Stimulated activated naive CD8-positive, alpha-beta T cell treated with anti-CD3 and anti-CD28 coated beads, Interleukin-15, Interleukin-2, amounts not matched to agents 100 U/mL and 50 U/mL, for 24 hours (primary cell): ENCODE measurements at places on chromosomes 6 and 20.

GRCh38 chr6:15399641-15400470 is 154.0 kb downstream of the JARID2 start:
- DNase-seq = no peak

DNA sequence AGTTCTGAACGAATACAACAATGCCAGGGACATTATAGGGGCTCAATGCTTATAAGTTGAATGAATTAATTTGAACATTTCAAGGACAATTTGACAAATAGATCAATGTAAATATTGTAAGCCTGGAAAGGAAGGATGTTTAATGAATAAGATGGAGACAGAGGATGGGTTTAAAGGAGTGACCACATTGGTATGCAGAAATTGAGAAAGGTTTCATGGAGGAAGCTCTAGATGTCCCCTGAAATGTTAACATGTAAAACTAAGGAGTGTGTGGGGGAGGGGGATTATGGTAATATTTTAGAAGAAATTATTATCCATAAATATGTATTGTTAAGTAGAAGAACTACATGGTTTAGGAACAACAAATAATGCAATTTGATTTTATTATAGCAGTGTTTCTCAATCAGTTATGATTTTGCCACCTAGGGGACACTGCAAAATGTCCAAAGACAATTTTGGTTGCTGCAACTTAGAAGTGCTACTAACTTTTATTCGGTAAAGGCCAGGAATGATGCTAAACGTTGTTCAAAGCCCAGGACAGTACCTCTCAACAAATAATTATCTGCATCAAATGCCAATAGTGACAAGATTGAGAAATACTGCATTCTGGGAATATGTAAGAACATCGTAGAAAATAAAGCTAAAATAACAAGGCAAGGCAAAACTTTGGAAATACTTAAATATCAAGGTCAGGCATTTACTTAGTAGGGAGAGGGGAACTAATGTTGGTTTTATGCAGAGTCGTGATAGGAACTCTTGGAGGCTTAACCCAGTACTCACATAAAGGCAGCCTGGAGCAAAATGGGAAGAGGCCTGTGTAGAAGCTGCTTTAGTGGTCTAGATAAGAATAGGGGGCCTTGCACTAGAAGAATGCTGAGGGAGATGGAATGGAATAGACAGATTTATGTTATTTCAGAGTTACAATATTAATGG is 686.9 kb upstream of the CITED2 start:
- no peak for DNase-seq

DNA sequence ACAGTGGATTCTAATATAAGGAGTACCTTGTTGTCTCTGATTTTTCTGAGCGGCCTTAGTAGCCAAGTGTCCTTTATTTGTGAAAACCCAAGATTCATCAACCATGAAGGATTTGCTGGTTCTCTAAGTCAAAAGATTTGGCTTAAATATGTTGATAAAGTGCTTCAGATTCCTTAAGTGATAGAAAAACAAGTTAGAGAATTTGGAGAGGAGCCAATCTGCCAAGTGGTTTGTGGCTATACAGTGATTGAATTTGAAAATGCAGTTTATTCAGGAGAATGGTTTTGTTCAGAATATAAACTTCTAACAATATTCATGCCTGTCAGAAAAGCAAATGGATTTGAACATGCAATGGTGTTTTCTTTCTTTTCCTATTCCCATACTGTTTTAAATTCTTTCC is 54.8 kb downstream of the CAP2 start:
- DNase-seq = no peak

- no peak for DNase-seq
Observed at GRCh38 chr6:124356276-124356810, 552.7 kb downstream of the NKAIN2 start.

- DNase-seq = peak; percentile 49
Observed at GRCh38 chr6:89940225-89941027, 46.2 kb downstream of the GJA10 start.

DNA sequence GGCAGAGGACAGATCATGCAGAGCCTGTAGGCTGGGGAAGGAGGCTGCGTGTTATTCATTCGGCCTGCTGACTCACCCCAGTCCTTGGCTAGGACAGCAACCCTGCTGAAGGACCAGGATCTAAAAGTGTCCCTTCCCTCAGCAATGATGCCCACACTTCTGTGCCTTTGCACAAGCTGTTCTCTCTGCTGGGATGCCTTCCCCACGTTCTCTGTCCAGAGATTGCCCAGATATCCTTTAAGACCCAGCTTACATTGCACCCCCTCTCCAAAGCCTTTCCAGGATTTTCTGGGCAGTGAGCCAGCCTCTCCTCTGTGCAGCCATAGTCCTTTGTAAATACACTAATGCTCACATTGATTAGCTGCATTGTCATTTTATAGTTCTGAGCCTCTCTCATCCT is 99.3 kb upstream of the CHD6 start:
- DNase-seq = no peak

GRCh38 chr20:24033151-24033550 is 44.6 kb upstream of the GGTLC1 start:
- DNase-seq = peak; percentile 14

DNA sequence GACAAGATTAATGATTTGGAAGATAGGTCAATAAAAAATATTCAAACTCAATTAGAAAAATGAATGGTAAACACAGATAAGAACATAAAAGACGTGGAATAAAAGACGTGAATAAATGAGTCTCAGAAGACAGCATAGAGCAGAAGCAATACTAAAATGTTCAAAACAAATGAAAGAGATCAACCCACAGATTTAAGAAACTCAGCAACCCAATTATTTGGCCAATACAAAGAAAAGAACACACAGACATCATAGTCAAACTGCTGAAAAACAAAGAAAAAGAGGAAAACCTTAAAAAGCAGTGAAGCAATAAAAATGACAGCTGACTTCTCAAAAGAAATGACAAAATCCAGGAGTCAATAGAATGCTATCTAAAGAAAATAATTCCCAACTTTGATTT is 14.9 kb downstream of the TTI1 start:
- no peak for DNase-seq

GRCh38 chr6:49257549-49257948 is 205.5 kb downstream of the MMUT start:
- DNase-seq = no peak

GRCh38 chr20:1450926-1451491 is 15.6 kb downstream of the NSFL1C start:
- no peak for DNase-seq

GRCh38 chr20:46990017-46990595 is 95.5 kb downstream of the EYA2 start:
- peak; percentile 16 for DNase-seq

DNA sequence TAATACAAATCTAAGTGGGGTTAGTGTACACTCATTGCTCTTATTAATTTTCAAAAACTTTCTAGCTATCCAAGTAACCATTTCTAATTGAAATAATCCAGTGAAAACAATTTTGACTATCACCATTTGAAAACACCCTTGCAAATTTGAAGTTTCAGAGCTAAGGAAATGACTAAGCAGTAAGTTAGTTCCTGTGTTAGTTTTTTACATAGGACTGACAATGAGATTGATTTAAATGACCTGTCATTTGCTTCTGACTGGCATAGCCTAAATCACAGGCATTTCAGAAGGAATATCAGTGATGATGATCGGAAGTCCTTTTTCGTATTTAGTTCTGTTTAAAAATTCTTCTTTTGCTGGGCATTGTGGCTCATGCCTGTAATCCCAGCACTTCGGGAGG is 27.0 kb downstream of the STK4 start:
- DNase-seq = no peak

DNA sequence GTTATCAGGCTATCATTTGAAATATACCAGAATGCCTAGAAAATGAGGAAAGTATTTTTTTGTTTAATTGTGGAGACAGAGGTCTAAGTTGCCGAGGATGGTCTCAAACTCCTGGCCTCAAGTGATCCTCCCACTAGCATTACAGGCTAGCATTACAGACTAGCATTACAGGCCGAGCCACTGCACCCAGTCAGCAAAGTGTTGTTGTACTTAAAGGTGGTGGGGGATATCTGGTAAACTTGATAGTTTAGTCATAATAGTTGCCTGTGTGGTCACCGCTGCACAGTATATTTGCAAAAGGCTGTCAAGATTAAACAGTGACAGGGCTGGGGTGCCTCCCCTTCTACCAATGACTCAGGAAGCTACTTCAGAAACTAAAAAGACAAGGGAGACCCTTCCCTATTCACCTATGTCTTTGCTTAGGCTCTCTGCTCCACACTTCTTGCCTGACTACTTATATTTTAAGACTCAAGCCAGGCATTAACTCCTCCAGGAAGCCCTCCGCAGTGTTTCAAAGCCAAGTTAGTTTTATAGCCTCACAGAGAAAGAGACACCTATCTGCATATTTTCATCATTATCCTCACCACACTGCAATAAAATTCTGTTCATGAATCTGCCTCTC is 3.1 kb upstream of the AKIRIN2 start:
- DNase-seq = peak; percentile 49

DNA sequence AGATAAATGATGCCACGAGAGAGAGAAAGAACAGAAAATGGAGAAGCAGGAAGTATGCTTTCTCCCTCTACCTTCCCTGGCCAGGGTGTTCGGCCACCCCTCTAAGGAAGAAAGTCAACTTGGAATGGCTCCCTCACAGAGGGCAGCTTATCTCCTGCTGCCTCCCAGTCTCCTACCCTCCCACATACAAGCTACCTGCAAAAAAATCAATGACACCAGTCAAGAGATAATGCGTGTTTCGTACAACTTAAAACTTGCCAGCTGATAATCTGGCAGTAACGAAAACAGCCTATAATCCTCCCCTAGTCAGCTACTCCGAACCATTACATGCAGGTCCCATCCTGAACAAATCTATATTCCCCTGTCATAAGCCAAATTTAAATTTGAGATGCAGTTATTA is 61.7 kb downstream of the BTBD9 start:
- no peak for DNase-seq

DNA sequence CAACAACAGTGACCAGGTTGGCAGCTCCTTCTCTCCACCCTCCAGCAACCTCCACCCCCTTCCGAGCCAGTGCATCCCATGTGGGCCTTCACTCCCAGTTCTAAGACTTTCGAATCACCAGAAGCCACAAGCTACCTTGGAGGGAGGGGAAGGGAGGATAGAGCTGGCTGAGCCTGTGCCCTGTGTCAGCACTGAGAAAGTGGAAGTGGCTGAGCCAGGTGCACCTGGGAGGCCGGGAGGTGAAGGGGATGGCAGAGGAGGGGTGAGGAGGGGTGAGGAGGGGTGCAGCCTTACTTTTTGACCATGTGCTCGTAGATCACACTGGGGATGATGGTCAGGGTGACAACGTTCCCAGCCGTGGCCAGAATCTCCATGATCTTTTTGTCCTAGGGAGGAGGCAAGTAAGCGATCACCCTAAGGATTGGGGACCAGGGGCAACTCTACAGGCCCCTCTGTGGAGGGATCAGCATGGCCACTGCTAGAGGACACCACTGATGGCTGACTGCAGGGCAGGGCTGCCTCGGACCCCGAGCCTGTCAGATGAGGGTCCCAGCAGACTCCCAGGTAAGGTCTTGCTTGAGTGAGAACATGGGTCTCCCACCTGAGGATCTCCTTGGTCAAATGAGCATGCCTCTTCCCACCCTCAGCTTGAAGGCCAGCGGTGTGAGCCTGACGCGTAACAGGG is 18.3 kb downstream of the SDCBP2 start:
- no peak for DNase-seq

GRCh38 chr6:138957484-138957883 is 30.6 kb downstream of the REPS1 start:
- no peak for DNase-seq

GRCh38 chr20:8602389-8603116 is 466.3 kb upstream of the PLCB4 start:
- DNase-seq = no peak

DNA sequence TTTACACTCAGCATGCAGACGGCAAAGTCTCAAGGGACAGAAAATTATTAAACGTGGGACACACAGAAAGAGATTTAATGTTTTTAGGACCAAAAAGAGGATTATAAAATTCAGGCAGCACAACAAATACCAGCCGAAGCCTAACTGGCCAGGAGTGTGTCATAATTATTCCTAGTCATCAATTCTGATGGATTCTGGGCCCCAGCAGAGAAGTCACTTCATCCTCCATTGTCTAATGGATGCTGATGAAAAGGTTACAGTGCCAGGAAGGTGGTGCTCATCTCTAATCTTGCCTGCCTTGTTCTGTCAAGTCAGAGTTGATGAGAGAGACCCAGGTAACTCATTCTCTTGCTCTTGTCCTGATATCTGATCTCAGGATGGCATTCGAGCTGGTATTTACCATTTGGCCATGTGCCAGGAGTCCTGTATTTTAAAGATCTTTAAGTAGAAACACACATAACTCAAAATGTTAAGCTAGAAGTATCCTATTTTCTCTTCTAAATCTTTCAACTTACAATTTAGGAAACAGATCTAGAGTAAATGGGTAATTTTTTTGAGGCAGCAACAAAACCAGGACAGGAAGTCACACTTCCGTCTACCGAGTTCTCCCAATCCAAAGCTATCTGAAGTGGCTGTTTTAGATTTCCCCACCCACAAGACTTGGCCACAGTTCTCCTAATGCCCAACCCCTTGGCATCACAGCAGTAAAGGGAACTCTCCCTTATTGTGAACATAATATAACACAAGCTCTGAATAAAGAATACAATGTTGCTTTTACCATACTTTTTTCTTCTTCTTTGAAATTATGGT is 50.0 kb downstream of the ADAT2 start:
- no peak for DNase-seq

DNA sequence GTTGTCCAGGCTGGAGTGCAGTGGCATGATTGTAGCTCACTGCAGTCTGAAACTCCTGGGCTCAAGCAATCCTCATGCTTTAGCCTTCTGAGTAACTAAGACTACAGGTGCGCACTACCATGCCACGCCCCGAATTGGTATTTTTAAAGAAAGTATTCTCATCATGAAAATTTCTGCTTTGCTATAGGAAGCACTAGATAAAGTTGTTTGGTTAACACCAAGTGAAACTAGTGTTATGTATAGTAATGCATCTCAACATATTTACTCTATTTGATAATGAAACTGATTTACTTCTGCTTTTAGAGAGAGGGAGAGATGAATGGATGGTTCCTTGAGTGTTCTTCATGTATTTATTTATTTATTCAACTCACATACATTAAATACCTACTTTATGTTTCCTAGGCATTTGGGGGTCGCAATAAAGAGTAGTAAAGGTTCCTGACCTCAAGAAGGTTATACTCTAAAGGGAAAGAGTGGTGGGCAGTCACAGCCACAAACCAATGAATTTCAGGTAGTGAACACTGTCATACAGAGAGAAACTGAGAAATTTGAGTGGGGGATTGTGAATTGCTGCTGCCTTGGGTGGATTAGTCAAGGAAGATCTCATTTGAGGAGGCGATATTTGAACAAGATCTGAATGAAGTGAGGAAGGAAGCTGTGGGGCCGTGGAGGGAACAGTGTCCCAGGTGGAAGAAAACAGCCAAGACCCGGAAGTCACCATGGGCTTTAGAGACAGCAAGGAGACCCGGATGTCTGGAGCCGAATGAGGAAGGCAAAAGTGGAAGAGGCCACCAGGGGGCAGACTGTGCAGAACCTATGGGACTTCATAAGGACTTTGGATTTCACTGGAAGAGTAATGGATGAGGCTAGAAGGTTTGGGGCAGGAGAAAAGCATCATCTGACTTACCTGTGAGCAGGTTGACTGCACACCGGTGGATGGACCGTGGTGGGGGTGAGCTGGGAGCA is 185.6 kb downstream of the TSHZ2 start:
- DNase-seq = peak; percentile 48

GRCh38 chr6:70841112-70841511 is 115.7 kb downstream of the B3GAT2 start:
- DNase-seq = no peak

GRCh38 chr6:105793130-105793529 is 293.0 kb upstream of the PRDM1 start:
- DNase-seq = no peak

- DNase-seq = no peak
Observed at GRCh38 chr20:36497856-36498255, 43.5 kb upstream of the MYL9 start.
